AG04450 (cell line): ENCODE measurements at places on chromosomes 4 and X. TPM values are rescaled to one million over a fixed set of nuclear protein-coding genes. Genes with fewer than 3 reads are reported as not detected.

L1CAM gene
- polyA plus RNA-seq, result 0.06 and 0.10 TPM in 2 replicates

CTSO gene
- polyA plus RNA-seq, result 19.0 and 24.0 TPM in 2 replicates

DNA sequence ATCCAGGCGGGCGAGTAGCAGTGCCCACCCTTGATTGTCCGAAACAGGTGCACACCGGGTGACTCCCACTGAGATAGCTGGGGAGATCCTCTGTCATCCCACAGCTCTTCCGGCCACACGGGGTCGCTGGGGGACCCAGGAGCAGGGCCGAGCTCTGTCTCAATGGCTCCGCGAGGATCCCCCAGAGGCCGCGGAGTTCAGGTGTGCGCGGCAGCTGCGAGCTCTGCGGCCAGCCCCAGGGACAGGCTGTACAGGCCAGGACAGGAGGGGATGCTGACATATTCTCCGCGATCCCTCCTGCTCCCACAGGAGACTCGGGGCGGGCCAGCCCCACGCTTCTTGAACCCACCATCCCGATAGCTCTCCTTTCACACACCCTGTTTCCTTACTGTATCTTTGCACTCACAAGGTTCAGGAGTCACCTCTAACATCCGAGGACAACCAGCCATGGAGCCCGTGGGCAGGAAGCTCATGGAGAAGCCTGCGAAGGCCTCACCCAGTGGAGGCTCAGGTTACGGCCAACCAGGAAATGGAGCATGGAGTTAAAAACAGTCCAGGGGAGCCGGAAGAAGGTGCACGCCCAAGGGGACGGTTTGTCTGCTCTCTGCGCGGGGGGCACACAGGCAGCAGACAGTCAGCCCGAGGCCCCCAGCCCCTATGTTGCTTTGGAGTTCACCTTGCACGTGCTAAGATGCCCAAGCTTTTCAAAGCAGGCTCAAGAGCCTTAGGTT, 77.9 kb upstream of the AMELX start:
- no peak for DNase-seq

DNA sequence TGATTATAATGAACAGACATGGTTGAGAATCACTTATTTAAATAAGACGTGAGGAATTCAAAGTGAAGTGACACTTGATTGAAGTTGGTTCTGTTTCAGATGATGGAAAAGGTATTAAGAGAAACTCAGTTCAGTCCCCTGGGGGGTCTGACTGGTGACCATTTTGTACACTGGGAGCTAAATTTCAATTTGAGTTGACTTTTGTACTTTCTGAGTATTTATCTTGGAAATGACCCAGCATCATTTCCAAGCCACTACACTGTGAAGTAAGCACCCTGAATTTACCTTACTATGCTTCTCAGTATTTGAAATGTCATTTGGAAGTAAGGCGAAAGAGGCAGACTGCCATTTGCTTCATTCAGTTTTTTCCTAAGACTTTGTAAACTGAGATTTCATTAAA, 73.4 kb downstream of the CNOT6L start:
- no peak for DNase-seq

DNA sequence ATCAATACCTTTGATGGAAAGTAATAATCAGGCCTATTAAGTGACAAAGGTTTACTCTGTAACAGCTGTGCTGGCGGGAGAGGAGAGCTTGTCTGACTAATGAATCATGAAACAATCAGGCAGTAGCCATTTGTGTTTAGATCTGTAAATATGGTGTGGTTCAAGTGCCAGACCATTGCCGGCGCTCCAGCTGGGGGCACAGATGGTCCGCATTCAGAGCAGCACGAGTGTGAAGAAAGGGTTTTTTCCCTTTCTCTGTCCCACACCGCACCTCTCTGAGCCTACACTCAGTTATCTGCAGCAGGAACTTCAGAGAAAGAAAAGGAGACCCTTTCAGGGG, 111.3 kb upstream of the PAQR3 start:
- DNase-seq, result no peak

GRCh38 chr4:74464291-74464690, 19.4 kb downstream of the AREG start:
- DNase-seq, result no peak

DNA sequence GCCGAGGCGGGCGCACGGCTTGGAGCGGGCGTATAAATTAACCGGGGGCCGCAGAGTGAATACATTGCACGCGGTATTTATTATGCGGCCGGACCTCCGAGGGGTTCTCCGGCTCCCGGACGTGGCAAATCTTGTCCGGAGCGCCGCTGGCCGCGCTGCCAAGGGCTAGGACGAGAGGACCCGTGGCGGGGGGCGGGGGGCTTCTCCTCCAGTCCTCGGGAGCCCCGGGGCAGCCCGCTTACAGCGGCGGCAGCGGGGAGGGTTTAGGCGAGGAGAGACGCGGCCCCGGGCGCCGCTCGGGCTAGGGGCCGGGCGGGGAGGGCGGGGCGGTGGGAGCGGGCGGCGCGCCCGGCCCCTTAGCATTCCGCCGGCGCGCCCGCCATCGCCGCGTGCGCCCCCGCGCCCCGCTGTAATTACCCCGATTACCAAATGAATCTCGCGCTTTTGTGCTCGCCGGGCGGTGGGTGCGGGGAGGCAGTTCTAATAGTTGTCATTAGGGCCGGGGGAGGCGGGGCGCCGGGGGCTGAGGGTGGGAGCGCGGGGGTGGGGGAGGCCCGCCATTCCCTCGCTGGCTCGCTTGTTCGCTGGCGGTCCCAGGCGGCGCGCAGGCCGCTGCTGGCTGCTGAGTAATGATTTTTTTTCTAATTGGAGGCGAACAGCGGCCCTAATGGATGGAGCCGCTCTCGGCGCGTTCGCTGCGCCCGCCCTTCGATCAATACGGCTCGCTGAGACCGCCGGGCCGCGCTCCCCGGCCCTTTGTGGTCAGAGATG, 276.6 kb downstream of the BCOR start:
- DNase-seq, result no peak

- DNase-seq, result no peak
Measured at GRCh38 chrX:155028877-155029291, 2.2 kb downstream of the FUNDC2 start.

DNA sequence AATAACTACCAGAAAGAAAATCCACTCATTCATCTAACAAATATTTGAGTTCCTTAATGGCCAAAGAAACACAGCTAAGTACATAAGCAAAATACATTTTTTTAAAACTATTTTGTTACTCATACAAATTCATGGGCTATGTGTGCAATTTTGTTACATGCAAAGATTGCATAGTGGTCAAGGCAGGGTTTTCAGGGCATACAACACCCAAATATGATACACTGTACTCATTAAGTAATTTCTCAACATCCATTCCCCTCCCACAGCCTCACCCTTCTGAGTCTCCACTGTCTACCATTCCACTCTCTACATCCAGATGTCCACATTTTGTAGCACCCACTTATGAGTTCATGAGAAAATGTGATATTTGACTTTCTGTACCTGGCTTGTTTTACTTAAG, 58.2 kb downstream of the BRWD3 start:
- DNase-seq, result no peak

GRCh38 chrX:77749695-77750094, 36.3 kb downstream of the ATRX start:
- DNase-seq, result no peak

- DNase-seq, result peak; percentile 23
Measured at GRCh38 chr4:105859233-105859632, 36.0 kb upstream of the NPNT start.

GRCh38 chr4:69518538-69519198, 23.0 kb upstream of the UGT2B4 start:
- no peak for DNase-seq

DNA sequence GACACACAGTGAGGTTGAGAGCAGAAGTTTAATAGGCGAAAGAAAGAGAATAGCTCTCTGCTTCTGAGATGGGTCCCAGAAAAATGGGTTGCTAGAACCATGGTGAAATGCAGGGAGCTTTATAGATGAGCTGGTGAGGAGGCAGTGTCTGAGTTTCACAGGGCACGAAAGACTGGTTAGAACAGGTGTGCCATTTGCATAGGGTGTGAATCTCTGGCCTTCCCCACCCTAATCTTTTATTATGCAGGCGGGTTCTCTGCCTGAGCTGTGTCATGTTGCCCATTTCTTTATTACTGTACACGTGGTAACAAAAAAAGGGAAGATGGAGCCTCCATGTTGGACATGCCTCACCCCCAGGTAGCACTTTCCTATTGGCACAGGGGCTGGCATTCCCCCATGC, 39.1 kb downstream of the FUNDC1 start:
- no peak for DNase-seq

- DNase-seq, result no peak
Measured at GRCh38 chr4:107304699-107305286, 268.7 kb upstream of the DKK2 start.

DNA sequence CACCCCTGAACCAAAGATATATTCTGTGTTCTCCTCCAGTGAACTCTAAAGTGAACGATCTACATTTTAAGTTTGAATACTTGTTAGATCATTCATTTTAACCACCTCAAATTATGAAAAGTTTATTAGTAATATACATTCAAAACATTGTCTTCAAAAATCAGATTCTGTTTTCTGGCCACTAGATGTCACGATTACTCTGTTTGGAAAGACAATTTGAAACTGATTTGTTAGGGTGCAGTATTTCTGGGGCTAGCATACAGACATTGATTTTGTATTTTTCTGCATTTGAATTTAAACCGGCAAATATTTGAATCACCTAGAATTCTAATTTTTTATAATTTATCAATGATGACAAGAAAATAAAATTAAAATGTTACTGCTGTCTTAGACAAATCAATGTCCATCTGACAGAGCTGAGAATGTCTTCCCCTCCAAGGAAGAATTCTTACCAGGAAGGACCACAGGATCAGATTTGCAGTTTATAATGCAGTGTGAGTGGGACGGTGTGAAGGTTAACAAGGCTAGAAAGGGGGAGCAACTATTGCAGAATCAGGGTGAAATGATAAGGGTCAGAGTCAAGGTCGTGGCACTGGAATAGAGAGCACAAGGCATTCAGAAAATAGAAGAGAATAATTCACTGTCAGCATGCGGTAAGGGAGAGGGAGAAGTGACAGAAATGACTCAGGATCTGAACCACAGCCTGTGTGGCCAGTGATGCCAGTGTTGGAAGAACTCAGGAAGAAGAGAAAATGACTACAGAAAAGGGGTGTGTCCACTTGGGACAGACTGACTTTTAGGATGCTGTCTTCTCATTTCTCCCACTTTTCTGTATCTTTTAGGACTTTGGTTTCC, 91.6 kb downstream of the ANXA10 start:
- DNase-seq, result no peak
